ENCODE measurements at places on chromosomes 12 and 14.

DNA sequence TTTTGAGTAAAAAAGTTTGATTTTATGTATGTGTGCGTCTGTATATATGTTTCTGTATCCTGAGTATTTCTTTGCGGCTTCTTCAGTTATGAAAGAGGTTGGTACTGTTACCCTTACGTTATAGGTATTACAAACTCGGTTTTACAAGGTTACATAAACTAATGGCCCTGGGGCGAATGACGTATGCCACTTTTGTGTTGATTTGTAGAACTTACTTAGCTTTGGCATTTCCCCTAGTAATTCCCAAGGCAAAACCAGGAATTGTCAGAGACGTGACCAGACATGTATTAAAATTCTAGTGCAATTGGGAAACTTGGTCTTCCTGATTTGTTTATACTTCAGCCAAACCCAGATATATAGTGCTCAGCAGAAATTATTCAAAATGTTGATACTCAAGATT is 93.3 kb downstream of the DUSP16 start:
- no peak for DNase-seq

DNA sequence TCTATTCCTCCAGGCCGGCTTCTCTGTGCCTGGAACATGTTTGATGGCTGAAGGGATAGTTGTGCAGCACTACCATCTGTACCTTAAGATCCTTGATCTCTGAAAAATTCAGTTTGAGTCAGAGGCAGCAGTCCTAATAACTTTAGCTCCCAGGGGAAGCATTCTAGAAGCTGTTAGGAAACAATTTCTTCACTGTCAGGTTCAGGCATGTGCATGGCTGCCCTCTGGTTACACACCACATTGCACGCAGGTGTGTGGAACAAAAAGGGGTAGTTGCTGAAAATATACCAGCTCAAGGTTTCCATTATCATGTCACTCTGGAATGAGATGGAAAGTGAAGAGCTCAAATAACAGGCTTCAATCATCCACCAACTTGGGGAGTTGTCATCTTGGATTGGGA is 80.1 kb downstream of the CHST11 start:
- no peak for DNase-seq

DNA sequence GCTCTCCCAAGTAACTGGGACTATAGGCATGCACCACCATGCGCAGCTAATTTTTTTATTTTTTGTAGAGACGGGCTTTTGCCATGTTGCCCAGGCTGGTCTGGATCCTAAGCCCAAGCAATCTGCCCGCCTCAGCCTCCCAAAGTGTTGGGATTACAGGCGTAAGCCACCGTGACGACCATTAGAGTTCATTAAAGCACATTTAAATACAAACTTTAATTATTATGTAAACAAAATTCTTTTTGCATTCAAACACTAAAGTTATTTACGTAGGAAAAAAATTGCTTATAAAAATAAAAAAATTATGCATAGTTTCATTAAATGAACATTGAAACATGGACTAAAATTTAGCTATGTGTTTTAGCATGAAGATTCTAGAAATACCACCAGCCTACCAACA is 7.2 kb downstream of the RPAP3 start:
- DNase-seq, result no peak

DNA sequence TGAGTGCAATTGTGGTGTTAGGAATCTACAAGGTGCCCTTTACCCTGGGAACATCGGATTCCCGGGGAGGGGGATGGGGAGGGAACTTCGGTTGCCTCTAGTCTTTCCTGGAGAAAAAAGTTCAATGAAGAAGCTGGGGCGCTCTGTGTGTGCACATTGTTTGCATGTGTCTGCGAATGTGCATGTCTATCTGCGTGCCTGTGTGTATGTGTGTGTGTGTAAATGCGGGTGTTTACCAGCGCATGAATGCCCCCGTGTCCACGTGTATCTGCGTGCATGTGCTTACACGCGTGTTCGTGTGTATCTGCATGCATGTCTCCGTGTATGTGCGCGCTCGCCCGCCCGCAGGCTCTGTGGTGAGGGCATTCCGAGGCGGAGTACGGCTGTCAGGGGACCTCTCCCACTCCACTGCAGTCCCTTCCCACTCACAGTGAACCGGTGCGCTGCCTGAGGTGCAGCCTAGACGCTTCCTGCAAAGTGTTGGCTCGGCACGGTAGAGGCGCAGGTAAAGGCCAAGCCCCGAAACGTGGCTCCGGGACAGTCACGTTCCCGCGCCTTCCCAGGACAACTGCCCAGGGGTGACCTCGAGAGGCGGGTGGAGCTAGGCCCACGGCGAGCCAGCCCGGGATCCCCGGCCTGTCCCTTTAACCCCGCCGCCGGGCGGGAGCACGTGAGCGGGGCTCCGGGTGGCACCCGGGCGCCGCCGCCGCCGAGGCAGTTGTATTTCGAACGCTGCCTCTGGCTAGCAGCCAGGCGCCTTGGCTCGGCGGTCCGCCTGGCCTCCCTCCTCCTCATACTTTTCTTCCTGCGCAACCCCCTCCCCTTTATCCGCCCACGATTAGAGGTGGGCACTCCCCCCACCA is 539 bp upstream of the HMGA2 start:
- DNase-seq, result no peak

DNA sequence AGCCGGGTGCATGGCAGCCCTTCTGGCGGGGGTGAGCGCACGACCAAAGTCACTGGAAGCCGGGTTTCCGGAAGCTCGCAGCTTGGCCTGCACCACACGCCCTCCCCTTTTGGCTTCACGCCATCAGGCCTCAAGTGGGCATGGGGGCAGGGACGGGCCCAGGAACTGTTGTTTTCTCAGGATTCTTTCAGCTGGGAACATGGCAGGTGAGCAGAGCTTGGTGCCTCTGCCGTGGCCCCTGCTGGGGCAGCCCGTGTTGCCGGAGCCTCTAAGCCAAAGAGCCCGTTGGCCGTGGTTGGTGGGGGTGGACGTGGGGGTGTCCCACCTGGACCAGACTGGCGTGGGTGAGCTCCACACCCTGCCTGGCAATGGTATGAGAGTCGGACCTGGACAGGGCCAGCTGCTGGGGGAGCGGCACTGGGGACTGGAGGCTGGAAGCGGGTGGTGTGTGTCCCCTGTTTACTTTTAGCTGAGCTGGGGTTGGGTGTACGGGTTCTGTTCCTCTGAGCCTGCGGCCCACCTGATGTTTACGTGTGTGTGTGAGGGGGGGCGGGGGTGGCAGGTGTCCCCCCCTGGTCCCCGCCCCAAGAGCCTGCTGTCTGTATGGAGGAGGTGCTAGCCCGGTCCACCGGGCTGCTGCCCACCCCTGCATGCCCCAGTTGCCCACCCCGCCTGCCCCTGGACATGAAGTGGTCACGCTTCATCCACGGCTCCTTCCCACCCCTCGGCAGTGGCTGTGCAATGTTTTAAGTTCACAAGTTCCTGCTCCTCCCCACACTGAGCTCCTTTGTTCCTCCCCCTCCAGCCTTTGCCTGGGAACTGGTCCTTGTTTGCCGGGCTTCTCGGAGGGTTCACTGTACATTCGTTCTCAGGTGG is 28.7 kb upstream of the PLD4 start:
- no peak for DNase-seq

DNA sequence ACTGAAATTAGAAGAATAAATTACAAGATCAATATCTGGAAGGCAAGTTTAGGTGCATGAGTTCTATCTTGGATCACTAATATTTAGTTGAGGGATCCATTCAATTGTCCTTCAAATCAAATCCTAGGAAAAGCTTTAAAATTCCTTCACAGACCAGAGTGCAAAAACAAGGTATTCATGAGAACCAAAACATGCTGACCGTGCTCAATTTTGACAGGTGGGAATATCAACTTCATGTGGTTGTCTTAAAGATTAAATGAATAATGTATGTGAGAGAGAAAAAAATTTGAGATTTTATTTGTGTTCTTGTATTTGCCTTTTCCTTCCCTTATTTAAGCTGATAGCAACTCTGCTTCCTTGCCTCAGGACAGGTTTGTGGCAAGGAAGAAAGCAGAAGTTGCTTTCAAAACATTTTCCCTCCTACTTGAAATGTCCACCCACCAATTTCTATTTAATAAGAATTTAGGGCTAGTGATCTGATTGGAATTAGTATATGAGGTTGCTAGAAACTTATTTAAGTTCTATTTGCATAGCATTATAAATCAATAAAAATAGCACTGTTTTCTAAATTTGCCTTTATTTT is 4.9 kb upstream of the PPP1R12A start:
- no peak for DNase-seq

DNA sequence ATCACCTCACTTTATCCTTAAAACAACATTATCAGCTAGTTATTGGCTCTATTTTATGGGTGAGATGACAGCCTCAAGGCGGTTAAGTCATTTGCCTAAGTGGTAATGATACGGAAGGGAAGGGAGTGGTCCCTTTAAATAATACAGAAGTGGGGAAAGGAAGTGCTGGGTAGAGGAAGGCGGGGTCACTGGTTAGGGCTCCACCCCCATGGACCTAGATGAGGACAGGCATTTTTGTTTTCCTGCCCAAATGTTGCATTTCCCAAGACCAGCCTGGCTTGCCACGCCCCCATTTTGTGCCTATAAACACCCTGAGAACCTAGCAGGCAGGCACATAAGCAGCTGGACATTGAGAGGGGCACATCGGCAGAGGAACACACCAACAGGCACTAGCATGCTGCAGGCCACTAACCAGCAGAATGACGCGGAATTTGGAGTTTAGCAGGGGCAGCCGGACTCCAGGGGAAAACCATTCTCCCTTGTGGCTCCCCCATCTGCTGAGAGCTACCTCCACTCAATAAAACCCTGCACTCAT is 100.9 kb downstream of the EPS8 start:
- no peak for DNase-seq

DNA sequence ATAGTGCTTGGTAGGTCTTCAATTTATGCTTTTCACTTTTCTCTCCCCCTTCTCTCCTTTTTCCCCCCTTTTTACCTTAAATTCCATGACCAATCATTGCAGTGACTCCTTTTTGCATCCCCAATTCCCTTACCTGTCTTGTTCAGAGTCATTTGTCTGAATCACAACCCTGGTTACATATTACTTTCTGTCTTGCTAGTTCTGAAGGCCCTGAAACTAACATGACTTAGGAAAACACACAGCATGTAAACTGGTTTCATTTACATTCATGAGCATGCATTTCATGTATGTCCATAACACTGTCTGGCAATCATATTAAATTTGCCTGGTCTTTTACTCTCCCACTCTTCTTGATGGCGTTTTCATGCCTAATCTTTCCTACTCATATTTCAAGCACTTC is 20.3 kb upstream of the FOXG1 start:
- no peak for DNase-seq

GRCh38 chr14:34580381-34580780 is 40.9 kb upstream of the EAPP start:
- no peak for DNase-seq

DNA sequence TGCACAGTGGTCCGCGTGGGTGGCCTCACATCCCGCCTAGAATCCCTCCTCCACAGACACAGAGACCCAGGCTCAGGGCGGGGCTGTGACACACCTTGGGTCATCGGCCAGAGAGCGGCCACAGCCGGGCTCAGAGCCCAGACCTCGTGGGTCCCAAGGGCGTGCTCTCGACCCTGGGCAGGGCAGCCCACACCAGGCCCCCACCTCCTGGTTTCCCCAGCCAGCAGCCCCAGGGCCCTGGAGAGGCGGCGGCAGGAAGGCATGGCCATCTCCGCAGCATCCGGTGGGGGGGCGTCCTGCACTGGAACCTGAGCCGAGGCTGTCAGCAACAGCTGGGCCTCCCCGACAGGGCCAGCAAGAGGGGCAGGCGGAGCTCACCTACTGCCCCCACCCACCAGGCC is 15.2 kb downstream of the JAG2 start:
- DNase-seq, result no peak

- no peak for DNase-seq
Measured at GRCh38 chr14:102282751-102283465, 22.1 kb downstream of the MOK start.

DNA sequence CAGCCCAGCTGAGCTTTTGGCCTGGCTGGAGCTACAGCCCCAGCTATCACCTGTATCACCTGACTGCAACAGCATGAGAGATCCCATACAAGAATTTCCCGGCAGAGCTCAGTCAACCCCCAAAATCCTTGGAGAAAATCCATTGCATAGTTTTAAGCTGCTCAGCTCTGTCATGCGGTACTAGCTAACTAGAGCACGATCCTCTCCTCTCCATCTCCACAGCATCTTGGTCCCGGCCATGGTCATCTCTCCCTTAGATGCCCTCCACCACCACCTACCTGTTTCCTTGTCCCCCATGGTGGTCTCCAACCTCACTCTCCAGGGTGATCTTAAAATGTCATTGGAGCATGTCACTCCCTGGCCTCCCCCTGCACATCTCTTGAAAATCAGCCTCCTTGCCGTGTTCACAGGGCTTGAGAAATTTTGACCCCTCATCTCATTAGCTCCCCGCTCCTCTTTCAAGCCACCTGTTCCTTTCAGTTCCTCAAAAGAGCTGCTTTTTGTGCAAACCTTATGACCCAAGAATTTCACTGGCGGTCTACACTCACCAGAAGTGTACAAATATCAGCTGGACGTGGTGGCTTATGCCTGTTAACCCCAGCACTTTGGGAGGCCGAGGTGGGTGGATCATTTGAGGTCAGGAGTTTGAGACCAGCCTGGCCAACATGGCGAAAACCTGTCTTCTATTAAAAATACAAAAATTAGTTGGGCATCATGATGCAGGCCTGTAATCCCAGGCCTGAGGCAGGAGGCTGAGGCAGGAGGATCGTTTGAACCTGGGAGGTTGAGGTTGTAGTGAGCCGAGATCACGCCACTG is 8.1 kb upstream of the CLMN start:
- no peak for DNase-seq

- no peak for DNase-seq
Measured at GRCh38 chr12:104823985-104824461, 134.1 kb downstream of the SLC41A2 start.

DNA sequence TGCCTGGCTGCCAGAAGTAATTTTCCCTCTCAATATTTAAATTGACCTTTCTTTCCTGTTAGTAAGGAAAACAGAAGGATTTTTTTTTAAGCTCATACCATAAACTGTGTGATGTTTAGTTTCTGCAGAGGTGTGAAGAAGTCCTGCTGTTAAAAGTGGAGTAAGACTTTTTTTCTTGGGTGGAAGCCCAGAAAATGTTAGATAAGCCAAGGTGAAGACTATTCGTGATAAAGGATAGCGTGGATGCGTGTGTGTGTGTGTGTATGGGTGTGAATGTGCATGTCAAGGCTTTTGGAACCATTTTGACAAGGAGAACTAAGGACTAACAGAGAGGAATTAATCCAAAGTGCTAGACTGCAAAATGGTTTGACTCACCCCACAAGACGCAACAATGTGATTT is 152.9 kb upstream of the SEL1L start:
- no peak for DNase-seq

GRCh38 chr12:131818821-131819585 is 9.2 kb upstream of the MMP17 start:
- no peak for DNase-seq

DNA sequence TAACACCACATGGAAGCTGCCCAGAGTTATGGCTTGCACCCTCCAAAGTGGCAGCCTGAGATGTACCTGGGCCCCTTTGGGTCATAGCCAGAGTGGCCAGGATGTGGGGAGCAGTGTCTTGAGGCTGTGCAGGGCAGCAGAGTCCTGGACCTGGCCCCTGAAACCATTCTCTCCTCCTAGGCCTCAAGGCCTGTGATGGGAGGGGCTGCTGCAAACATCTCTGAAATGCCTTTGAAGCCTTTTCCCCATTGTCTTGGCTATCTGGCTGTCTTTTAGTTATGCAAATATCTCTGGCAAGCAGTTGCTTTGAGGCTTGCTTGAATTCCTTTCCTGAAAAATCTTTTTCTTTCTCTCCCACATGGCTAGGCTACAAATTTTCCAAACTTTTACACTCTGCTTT is 356.5 kb downstream of the DAD1 start:
- DNase-seq, result no peak

- DNase-seq, result no peak
Measured at GRCh38 chr14:104246401-104247335, 108.3 kb downstream of the KIF26A start.
